Epithelial cell of esophagus (primary cell): ENCODE measurements at places on chromosomes 12 and 14.

GRCh38 chr12:69661386-69661785 lies 37.7 kb downstream of the BEST3 start:
- no peak for DNase-seq

- DNase-seq, result no peak
Observed at GRCh38 chr14:73216030-73216429, 21.3 kb upstream of the PAPLN start.

- DNase-seq, result no peak
Observed at GRCh38 chr14:65791191-65791981, 378.9 kb downstream of the FUT8 start.

DNA sequence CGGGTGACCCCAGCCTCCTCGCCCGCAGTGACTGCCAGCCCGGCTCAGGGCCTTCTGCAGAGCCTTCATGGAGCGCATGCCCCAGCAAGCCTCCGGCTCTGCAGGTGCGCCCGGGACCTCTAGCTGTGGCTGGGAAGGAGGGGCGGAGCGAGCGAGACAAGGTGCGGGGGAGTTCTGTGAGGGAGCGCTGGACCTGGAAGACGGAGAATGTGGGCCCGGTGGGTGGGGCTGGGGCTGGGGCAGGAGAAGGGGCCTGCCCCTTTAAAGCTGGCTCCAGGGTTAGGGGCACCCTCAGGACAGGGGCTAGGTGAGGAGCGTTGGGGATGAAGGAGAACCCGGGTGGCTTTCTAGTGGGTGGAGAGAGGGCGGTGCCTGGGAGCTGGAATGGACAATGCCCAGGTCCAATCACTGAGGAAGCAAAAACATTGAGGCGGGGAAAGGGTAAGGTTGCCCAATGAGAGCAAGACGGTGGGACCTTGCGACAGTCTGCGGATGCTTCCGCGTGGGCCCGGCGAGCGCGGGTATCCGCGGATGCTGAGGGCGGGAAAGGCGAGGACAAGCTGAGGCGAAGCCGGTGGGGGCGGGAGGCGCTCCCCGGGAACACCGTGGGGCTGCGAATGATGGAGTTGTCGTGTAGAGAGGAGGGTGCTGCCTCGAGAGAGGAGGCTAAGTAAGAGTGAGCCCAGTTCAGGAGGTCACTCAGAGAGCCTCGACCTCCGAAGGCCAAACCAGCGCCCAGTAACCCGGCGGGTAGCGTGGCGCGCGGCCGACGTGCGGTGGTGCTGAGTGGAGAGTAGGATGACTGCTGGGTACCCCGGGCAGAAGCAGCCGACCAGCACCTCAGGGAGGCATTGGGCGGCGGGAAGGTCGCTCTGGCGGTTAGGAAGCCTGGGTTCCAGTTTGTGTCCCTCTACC lies at the start of gene GLS2:
Gene GLS2 (minus strand): TSS at position 121 of the 915 bp plus-strand sequence. CDS start 43 bp downstream, at position 78.
- DNase-seq, result peak; percentile 89

DNA sequence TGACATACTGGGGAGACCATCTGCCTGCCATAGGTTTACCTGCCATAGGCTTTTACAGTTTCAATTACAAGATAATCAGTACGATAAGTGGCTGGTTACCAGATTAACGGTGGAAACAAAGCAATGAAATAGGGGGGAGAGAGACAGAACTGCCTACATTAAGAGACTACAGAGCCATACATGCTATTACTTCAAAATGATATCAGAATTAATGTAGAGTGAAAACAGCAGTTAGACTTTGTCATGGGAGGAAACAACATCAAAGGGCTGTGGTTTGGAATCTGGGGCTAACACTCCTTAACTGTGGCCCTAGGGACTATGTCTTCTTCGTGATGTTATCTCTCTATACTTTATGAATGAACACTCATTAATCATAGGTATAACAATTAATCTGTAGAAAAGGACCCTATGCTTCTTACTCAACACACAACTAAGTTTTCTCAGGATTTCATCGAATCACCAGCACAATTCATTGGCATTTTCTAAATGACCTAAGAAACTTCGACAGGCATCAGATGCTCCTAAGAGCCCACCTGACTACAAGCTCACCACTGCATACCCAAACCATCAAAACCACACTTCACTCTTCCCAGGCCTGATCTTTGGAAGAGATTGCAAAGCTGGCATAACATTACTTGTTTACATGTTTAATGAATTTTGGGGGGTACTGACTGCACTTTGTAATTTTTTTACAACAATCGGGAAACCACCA lies 475.6 kb upstream of the SOX5 start:
- no peak for DNase-seq

- DNase-seq, result no peak
Observed at GRCh38 chr12:97452839-97453238, 9.8 kb upstream of the RMST start.

GRCh38 chr14:69355607-69356281 lies 42.4 kb downstream of the ERH start:
- no peak for DNase-seq

- DNase-seq, result peak; percentile 83
Observed at GRCh38 chr14:60095781-60096450, 4.2 kb downstream of the PCNX4 start.

DNA sequence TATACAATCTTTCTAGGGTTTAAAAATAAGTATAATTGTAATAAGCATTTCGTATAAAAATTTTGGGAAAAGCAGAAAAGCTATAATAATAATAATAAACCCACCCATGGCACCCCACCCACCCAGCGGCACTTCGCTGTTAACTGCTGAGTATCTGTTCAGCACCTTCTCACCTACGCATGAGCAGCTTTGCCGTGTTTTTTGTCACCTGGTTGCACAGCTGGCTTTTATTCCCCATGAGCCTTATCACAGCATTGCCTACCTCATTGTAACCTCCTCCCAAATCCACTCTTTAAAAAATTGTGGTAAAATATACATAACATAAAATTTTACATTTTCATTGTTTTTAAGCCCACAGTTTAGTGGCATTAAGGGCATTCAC lies 34.7 kb downstream of the CYP46A1 start:
- DNase-seq, result no peak

GRCh38 chr14:63249092-63249491 lies 44.8 kb downstream of the RHOJ start:
- no peak for DNase-seq

DNA sequence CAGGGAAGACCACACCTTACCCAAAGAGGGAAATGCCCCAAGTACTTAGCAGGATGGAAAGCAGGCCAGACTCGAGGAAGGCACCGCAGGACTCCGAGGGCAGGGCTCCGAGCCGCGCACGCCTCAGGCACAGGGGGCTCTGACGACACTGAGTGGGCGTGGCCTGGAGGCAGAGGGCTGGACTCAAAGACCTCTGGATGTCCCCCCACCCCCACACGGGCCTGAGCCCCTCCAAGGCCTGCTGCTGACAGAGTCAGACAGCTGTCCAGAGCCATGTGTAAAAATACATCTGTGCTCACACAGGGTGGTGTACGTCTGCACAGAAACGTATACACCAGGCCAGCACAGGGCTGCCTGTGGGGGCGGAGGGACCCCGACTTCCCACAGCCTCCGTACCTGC lies 1.4 kb downstream of the AKT1 start:
- peak; percentile 63 for DNase-seq

DNA sequence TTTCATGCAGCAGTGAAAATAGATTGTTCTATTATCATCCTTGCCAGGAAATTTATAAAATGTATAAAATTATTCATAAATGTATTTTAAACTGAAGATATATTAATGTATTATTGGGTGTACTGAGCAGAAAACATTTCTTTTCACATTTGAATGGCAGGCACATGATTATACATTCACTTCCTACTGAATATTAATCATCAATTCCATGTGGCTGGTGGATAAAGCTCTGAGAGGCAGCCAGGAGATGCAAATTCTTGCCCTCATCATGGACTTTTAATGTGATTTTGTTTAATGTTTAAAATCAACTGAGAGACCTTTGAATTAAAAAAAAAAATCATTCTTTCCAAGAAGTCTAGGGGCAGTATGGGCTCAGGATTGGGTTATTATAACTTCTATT lies 40.8 kb downstream of the ANO6 start:
- no peak for DNase-seq

GRCh38 chr14:58287607-58288042 lies 10.7 kb upstream of the ARID4A start:
- no peak for DNase-seq

- no peak for DNase-seq
Observed at GRCh38 chr12:5014269-5014668, 29.4 kb upstream of the KCNA5 start.

DNA sequence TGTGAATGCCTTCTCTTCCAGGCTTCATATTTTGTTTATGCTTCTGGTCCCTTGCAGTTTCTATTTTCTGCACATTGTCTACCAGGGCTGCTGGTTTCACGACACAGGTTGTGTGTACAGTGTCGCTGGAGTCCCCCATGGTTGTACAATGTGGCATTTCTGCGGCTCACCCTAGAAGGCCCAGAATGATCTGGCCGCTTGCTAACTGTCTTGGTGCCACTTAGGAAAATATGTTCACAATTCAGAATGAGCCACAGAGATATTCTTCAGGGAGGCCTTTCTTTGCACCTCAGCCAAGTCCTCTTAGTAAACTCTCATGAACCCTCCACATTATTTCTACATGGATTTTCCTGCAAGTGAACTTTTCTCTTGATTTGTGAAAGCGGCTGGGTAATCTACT lies 195.4 kb downstream of the SUDS3 start:
- no peak for DNase-seq

- no peak for DNase-seq
Observed at GRCh38 chr12:57739914-57740538, 1.5 kb upstream of the AGAP2 start.

GRCh38 chr12:12403264-12404248 lies 46.7 kb downstream of the BORCS5 start:
- DNase-seq, result no peak

DNA sequence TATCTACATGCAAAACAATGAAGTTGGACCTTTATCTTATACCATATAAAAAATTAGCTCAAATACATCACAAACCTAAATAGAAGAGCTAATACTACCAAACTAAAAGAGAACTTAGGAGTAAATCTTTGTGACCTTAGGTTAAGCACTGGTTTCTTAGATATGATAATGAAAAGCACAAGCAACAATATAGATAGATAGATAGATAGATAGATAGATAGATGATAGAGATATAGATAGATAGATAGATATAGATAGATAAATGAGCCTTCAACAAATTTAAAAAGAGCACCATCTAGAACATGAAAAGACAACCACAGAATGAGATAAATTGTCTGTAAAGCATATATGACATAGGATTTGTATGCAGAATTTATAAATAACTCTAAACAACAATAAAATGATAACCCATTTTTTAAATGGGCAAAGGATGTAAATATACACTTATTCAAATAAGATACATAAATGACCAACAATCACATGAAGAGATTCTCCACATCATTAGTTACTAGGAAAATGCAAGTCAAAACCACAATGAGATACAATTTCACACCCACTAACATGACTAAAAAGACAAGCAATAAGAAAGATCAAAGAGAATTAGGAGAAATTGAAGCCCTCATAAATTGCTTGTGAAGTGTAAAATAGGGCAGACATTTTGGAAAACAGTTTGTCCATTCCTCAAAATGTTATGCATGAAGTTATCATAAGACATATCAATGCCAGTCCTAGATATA lies 293.7 kb downstream of the BTG1 start:
- no peak for DNase-seq

DNA sequence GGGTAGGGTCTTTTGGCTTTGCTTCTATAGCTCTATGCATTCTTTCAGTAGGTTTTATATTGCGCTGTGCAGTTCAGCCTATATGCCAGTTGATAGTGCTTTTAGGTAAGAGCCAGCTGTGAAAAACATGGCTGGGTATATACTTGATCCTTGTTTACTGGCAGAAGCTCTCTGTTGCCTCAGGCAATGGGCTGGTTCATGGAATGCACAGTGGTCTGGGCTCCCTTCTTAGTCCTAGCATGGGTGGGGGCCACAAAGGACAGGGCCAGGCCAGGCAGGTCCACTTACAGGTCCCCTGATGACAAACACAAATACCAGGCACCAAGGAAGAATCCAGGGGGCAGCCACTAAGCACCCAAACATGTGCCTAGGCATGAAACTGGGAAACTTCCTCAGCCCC lies 240.7 kb downstream of the SEC23A start:
- no peak for DNase-seq

DNA sequence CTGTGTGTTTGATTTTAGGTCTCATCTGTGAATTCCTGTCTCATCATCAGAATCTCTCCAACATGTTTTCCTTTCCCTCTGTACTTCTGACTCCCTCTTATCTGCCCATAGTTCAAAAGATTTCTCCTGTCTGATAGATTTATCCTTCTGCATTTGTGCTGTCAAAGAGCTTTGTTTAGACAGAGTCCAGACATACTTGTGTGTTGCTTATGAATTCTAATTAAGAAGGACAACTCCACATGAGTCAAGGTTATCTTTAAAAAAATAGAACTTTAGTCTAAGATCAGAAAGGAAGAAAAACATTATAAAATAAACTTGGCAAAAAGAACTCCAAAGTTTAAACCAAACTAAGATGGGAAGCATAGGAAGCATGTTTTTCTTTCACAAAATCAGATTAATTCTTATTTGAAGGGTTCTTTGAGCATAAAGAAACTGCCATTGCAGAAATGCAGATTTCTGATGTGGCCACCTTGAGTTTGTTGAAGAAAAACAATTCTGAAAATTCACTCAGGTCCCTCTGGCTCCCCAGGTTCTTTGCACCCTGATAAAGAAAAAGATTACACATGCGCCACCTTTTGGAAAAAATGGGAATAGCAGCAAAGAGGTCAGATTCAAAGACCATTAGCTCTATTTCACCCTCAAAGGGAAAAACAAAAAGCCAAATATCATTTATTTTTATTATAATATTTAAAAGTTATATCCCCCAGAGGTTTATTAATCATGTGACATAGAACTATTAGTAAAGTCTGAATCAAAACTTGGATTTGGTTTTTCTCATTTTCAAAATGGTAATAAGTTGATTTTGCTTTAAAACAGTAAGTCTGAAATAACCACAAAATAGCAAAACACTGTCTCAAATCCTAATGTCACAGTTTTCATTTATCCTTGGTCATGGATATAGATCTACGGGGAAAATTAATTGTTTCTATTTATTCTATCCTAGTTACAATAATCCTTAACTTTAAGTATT lies 143.7 kb upstream of the DCN start:
- peak; percentile 46 for DNase-seq

DNA sequence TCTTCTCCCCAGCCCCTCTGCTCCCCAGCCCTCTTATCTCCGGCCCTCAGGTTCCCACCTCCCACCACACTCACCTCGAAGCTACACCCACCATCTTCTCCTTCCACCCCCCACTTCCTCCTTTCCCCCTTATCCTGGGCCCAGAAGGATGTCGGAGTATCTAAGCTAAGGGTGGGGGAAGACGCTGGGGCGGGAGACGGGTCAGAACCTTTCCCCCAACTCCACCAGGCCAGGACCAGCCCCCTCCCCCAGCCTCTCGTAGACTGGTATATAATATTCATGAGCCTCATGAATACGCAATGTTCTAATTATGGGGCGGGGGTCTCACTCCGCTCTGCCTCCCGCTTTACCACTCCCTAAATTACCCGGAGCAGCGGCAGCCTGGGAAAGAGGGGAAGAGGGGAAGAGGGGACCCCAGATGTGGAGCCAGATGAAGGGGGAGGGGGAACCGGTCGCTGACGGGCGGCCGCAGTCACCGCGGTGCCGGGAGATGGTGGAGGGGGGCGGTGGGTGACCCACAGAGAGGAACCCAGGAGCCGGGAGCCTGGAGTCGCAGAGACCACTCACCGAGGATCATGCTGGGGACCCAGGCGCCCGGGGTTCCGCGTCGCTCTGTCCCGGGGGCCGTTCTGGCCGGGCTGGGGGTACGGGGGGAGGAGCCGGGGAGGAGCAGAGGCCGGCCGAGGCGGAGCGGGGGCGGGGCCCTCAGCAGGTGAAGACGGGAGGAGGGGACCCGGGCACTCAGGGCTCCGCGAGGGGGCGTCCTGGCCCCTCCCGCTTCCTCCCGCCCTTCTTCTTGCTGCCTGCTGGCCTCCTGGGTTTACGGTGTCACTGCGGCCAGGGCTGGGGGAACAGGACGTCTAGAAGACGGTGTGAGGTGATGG lies 6.4 kb upstream of the ZNF385A start:
- DNase-seq, result peak; percentile 82
